Activated CD8-positive, alpha-beta memory T cell treated with anti-CD3 and anti-CD28 coated beads, Interleukin-2, amount 50 U/mL, for 4 hours (primary cell): ENCODE measurements at places on chromosomes 1 and 21.

DNA sequence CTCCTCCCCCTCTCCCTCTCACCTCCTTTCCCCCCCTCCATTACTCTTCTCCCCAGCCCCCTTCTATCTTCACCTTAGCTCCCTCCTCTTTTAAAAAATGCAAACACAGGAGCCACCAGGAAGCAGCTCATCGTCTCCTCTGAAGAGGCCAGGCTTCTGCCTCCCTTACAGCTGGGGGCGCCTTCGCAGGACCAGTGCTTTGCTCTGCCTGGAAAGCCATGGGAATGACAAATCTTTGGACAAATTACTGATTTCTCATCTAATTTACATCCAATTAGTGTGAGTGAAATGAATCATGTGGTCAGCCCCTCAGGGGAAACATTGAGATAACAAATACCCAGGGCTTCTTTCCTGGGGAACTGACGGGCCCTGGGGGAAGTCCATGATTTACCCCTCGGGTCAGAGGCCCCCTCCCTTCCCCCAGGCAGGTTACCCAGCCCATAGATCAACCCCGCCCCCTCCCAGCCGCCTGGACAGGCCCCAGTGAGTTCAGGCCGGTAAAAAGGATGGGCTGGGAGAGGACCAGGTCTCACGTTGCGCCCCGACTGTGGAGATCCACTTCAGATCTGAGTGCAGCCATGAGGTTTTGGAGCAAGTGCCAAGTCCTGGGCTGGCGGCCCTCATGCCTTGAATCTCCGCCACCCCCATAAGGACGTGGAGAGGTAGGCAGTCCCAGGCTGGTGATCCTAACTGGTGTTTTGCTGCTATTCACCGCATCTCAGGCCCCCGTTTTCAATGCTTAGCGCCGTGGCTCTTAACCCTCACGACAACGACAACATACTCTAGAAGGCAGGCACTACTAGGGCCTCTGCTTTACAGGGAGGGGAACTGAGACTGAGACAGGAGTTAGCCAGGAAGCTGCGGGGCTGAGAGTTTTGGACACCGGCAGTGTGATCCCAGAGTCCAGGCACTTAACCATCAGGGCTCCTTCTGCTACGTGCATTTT lies 300.8 kb downstream of the RRAGC start:
- no peak for DNase-seq

DNA sequence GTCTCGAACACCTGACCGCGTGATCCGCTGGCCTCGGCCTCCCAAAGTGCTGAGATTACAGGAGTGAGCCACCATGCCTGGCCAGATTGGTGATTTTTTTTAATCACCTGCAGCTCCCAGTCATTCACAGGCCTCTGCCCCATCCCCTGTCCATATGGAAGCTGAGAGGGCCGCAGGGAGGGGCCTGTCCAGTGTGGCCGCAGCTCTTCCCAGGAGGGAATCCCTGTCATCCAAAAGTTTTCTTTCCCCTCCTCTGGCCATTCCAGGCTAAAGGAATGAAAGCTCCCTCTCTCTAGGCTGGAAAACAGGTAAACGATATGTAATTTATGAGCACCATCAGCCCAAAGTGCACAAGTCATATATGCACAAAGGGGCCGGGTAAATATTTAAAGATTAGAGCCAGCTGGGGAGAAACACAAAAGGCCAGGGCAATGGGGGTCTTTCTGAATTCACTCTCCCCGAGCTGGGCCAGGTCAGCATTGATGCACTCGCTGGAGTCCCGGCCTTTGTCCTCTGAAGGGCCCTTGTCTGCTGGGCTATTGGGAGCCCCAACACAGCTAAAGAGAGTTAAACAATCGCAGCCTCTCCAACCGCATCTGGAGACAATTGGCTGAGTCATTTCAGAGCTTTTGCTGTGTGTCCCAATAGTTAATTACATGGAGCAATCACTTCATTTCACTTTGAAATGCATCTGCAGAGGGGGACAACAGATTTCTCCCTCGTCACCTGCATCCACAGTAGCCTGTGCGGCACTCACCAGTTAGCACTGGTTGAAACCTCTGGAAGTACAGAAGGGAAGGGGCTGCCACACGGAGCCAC lies 3.8 kb upstream of the HES3 start:
- no peak for DNase-seq

DNA sequence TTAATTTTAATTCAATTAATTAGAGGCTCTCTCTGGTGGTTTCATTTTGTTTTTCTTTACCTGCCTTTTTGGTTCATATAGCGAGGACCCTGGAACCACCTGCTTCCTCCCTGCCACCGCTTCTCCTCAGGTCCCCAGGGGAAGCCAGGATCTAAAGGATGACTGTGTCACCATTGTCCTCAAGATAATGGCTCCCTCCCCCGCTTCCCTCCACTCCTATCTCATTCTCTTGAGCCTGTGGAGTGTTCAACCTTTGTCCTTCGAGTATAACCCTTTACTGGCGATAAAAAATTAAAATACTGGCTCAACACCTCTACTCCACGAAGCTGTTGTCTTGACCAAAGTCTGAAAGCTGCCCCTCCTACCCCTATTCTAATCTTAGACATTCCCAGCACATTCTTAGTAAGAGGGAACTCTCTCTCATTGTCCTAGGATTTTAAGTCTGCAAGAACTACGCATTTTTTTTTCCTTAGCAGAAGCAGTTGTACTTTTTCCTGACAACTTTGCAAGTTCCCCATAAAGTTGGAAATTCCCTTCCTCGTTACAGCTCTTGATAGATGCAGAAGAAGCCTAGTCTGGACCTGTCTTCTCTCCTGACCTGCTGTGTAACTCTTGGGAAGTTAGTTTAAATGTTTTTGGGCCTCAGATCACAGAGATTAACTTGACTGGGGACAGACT lies 12.6 kb upstream of the MAPKAPK2 start:
- no peak for DNase-seq

DNA sequence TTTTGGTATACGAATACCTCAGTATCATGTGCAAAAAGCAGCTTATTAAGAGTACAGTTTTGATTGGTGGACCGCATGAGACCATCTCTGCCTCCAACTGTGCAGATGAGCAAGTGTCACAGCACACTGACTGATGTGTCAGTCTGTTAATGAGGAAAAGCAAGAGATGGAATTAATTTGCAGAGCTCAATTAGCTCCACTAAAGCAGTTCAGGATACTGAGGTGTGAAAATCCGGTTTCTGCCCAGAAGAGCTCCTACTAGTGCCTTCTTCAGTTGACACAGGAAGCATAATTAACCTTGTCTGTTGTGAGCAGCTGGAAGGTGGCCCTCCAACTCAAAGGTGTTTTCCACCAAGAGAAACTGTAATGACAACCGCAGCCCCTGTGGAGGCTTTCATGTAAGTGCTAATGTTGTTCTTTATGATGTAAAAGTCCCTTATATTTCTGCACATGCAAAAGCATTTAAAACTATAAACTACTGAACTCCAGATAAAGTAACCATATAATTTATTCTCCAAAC lies 44.3 kb downstream of the PCNX2 start:
- no peak for DNase-seq
